ENCODE measurements at places on chromosomes 4 and X.

DNA sequence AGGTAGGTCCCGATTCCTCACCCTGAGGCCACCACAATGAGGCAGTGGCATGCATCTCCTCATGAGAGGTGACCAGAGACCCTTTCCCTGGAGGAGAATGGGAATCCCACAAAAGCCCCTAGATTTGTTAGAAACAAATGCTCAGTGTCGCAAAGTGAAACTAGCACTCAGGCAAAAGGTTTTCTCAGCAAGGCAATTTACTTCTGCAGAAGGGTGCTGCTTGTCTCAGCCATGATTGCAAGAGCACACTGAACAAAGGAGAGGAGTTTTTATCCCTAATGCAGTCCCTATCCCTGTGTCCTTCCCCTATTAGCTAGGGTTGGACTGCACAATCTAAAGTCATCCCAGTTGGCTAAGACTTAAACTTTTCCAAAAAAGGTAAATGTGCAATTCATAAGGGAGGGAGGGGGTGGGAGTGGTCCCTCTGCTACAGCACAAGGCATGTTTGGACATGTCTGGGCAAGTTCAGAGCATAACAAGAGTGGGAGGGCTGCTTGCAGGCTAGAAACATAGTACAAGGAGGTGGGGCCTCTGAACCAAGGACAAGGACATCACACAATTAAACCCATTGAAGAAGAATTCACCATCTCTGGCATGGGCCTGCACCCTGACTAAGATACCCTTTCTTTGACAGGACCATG, 185.3 kb downstream of the CCNG2 start:
- DNase-seq: no peak

DNA sequence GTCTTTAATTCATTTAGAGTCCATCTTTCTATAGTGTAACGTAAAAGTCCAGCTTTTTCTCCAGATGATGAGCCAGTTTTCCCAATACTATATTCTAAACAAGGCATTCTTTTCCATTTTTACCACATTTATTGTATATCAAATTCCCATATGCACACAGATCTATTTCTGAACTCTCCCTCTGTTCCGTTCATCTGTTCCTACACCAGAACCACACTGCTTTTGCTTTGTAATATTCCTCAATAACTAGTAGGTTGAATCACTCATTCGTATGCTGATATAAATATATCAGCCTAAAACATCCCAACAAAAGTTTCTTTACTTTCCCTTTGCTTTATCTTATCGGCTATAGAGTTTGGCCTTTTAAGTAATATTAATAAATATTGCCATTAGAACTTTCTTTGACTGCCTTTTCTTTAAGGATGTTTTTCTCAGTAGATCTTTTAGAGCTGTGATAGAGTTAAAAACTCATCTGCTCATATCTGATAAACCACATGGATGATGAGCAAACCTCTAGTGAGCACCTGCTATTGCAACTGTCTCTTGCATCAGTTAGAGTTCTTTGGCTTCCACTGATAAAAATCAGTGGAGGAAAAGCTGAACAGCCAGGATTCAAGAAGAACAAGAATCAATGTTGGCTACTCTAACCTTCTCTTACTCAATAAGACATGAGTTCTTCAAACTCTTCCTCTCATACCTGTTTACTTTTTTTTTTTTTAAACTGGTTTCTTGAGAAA, 13.1 kb upstream of the RPL34 start:
- DNase-seq: no peak

DNA sequence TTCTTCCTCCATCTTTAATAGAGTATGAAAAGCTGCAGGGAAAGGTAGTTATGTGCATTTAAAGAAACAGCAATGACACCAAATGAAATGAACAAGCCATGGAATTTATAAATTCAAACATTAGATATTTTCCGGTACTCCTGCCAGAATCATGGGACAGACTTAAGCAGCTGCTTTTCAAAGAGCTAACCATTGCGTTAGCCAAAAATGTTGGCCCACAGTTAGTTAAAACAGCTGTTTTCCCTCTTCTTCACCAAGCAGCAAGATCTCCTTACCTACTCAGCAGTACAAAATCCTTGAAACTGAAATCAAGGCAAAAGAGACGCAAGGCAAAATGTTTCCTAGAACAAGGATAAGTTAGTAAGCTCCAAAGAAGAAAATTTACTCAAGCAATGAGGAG, 64.0 kb downstream of the MANBA start:
- no peak for DNase-seq

- DNase-seq: no peak
These were observed 72.6 kb upstream of the CD99 start for GRCh38 chrX:2618516-2618915.

DNA sequence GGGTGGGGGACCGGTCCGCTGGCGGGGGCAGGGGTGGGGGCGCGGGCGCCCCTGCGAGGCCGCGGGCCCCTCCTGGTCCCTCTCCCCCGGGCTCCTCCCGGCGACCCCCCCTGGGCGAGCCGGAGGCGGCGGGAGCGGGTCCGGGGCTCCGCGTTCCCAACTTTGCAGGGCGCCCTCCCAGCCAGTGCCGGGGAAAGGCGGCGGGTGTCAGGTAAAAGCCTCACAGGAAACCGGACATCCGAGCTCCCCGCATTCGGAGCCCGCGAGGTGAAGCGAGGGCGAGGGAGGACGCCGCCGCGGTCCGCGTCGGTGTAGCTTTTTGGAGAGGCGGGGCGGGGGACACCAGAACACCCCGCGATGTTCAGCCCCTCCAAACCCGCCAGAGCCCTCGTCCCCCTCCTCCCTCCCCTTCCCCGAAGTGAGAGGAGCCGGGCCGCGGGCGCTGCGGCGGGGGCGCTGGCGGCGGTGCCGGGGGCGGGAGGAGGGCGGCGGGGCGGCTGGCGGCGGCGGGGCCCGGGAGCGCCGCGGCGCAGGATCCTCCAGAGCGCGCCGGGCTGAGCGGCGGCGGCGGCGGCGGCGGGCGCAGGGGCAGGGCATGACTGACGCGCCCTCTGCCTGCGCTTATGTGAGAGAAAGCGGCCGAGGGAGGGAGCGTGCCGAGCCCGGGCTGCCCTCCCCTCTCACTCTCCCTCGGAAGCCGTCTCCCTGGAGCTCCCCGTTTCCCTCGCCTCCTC, at the start of gene VEGFC:
Gene VEGFC, minus strand, starts transcription at position 597 of the 734 bp plus-strand sequence. CDS start 611 bp downstream, outside the sequence.
- DNase-seq: peak; percentile 81

Measured in Right ventricle myocardium inferior (tissue), 1 donor.